Activated CD4-positive, alpha-beta T cell treated with anti-CD3 and anti-CD28 coated beads, Interleukin-2, amount 10 ng/mL, durations not matched to agents 24 days and 14 days (primary cell): ENCODE measurements at places on chromosomes 4 and X. TPM values are rescaled to one million over a fixed set of nuclear protein-coding genes. Genes with fewer than 3 reads are reported as not detected.

Gene ENPEP
- total RNA-seq: 0.36 TPM in 1 of 2 replicates, not detected in the other

Gene CLGN
- not detected in 2 replicates for total RNA-seq

Gene HMGB2
- 311 and 315 TPM in 2 replicates for total RNA-seq

Gene UGT2B17
- total RNA-seq: not detected in 2 replicates

Gene DUSP21
- not detected in 2 replicates for total RNA-seq

Gene P2RY4
- total RNA-seq: 0.21 and 0.24 TPM in 2 replicates

Gene ZNF157
- total RNA-seq: 0.31 and 0.40 TPM in 2 replicates

Gene NR3C2
- total RNA-seq: 0.14 and 0.28 TPM in 2 replicates

Gene TACC3
- 134 and 142 TPM in 2 replicates for total RNA-seq

Gene VCX3A
- total RNA-seq: not detected in 2 replicates
